ENCODE measurements at places on chromosomes 4 and X.

DNA sequence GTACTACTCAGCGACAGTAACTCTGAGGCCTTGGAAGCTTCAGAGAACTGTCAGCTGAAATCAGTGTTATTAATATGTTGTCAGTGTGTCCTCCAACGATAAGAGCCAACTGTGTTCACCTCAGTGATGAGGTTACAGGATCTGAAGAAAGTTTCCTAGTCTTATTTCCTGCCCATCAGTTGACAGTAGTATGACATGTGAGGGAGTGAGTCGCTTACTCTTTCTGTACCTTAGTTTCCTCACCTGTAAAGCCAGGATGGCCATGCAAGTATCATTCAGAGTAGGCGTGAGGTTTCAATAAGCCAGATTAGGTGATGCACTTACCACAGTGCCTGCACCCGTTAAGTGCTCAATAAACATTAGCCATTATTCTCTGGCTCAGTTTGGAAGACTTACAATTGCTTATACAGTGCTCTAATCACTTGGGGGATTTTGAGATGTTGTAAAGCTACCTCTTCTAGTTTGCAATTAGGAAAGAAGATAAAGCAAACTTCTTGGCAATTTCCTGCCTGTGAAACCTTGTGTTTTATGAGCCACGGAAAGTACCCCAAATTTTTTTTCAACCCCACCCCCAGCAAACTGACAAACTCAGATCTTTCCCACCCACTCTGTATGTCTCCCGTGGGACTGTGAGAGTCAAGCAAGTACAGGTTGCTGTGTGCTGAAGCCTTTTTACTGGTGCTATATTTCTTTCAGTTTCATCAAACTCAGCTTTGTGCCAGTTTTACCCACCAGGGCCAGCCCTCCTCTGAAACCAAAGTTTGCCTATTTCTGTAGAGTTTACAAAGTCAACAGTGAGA is 62.2 kb downstream of the ANXA3 start:
- no peak for DNase-seq

GRCh38 chr4:42151568-42152506 is 618 bp downstream of the BEND4 start:
- peak; percentile 22 for DNase-seq

DNA sequence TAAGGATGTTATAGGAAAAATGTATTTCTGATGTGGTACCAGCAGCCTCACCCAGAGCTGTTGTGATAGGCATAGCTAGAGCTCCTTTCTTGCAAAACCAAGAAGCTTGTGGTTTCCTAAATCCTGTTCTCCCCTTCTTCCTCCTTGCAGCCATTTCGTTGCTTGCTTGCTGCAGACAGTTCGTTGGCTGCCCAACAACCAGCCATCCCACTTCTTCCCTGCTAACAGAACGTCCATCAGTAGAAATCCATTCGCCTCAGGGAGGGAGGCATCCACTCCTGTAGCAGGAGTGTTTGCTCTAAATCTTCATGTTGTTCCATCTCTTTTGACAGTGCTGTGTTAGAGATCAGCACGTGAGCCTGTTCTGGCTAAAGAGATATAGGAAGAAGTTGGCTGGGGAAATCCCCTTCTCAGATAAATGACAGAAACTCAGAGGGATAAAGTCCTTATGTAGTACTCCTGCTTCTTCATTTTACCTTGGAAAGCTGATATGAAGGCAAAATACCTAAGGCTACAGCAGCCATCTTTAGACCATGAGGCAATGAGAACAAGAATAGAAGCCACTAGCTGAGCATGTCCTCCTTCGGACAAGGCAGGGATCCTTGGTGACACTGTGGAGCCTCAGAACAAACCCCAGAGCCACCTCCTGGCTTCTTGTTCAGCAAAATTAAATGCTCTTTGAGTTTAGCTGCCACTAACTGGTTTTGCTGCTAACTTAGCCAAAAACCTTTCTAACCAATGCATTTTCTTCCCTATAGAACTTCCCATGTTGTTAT is 68.4 kb upstream of the RELL1 start:
- no peak for DNase-seq

DNA sequence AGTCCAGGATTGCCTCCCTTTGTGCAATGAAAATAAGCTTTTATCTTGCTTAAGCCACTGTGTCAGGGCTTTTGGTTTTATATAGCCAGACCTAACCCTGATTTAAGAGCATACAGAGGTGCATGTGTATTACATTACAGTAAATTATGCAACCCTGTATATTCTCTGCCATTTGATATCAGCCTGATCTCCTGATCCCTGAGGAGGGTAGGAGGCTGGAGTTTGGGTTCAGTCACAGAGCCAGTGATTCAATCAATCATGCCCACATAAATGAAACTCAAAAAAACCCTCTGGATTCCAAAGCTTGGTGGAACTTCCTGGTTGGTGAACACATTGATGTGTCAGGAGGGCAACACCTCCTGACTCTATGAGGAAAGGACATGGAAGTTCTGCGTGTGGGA is 7.3 kb upstream of the KLHL8 start:
- DNase-seq, result no peak

DNA sequence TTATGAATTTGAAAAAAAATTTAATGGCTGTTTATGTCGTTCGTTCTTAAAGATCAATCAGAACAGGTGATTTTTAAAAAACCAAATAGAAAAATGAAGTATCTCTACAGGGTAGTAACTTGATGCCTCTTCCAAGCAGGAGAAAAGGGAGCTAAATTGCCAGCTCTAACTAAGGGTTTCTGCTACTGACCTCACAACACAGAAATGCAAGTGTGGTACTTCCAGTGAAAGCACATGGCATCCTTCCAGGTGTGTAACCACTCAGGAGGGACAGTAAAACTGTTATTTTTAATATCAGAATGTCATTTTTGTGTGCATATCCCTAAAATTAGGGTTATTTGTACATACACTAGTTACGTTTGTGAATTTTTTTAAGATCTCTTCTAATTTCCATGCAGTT is 116.8 kb upstream of the ZCCHC13 start:
- no peak for DNase-seq

DNA sequence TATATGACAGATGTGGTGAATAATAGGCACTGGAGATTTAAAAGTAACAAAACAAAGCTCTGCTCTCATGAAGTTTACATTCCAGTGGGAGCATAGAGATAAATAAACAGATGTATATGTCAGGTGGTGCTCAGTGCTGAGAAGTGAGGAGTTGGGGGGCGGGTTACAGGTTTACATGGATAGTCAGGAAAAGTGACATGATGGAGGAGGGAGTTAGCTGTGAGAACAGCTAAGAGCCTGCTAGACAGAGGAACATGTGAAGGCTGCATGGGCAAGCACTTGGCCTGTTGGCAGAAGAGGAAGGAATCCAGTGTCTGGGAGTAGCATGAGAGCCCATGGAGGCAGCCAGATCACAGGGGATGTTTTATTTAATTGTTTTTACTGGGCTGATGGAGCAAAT is 10.2 kb upstream of the TMEM156 start:
- no peak for DNase-seq

DNA sequence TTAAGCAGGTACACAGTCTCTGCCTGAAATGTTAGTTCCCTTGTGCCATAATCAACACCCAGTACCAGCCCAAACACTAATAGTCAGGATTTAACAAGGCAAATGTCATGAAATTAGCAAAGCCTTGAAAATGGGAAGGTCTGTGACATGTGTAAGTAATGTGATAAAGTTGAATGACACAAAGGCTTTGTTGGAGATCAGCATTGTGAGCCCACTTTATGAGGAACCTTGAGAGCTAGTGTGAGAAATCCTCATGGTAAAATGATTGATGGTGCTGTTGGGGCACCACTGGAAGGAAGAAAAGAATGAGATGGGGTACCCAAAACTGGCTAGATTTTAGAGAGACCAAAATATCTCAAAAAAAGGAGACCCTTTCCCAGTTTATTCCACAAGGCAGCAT is 3.3 kb upstream of the LIN54 start:
- no peak for DNase-seq

GRCh38 chrX:30592831-30593230 is 15.3 kb upstream of the TASL start:
- DNase-seq, result no peak

- DNase-seq, result no peak
These were observed 182.4 kb upstream of the LCORL start for GRCh38 chr4:18203966-18204365.

DNA sequence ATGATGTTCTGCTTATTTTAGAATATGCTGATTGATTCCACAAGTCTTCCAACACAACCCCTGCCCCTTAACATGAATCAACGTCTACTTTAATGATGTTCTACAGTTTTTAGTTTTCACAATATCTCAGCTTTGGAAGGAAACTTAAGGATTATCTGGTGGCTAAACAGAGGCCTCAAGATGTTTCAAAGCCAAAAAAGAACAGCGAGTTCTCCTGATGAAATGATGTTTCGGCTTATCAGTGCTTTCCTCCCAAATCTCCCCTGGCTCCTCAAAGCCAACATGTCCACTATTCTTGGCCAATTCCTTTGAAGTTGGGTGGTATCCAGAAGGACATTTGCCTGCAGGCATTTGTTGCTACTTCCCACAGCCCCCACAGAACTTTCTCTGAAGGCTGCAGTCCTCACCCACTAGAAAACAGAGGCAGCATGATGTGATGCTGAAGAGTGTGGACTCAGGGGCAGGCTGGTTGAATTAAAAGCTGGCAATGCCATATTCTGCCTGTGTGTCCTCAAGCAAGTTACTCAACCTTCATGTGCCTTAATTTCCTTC is 87.3 kb downstream of the ADGRG4 start:
- no peak for DNase-seq

GRCh38 chr4:79182209-79182608 is 143.7 kb downstream of the NAA11 start:
- no peak for DNase-seq

DNA sequence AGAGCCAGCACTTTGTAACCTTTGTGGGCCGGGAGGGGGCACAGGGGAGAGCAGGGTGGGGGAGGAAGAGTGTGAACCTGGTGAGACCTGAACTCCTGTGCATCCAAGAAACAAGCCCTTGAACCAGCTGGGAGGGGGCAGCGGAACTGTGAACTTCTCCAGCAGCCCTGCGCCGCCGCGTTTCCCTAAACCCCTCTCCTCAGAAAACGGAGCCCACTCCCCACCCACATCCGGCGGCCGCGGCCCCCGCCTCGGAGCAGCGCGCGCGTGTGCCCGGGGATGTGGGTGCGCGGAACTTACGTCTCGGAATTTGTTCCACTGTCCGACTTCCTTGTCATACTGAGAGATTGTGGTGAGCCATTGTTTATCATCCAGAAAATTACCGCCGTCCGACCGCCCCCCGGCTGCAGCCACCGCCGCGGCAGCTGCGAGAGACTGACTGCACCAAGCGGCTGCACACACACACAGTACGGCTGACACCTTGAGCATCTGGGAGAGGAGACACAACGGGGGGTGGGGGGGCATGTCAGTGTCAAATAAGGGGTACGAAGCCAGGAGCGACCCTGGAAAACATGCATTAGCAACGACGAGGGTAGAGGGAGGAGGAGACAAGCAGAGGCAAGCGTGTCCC is 494 bp downstream of the SPOCK3 start:
- DNase-seq, result peak; percentile 5

GRCh38 chr4:144565527-144566195 is 80.3 kb upstream of the HHIP start:
- DNase-seq, result no peak

GRCh38 chr4:2442175-2442993 is 23.6 kb downstream of the CFAP99 start:
- no peak for DNase-seq

- DNase-seq, result no peak
These were observed 518.7 kb downstream of the C4orf33 start for GRCh38 chr4:129614611-129615010.

DNA sequence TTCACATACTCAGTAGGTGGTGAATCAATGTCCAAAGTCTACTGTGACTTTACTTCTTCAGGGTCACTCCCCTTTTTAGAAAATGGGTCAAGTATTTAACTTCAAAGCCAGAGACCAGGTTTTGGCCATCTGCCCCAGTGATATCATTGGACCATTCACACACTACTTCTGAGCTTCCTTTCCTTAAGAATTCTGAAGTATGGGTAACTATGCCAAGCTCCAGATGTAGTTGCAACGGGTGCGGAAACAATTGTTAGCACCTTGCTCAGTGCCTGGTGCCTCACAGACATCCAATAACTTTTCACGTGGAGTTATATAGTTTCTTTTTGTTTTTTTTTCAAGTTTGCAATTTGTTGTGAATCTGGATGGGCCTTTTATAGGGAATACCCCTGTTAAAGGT is 62.6 kb downstream of the TTC29 start:
- no peak for DNase-seq

- DNase-seq, result no peak
These were observed 5.2 kb upstream of the CXCL2 start for GRCh38 chr4:74104145-74104544.

DNA sequence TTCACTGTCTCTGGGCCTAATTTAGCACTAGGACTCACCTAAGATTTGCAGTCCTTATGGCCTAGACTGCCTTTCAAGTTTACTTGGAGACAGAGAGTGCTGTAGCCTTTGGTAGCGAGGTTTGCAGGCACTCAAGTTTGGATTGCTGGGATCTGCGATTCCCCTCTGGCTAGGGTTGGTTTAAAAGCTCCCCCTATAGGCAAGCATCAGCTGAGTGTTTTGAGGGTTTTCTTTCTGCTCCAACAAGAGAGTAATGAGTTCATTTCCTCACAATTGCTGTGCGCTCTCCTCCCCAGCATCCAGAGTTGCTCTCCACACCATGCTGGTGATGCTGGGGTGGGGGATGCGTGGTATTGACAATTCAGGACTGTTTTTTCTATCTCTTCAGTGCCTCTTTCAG is 206.9 kb downstream of the GLUD2 start:
- DNase-seq, result no peak

GRCh38 chrX:103663981-103664762 is 22.3 kb downstream of the MORF4L2 start:
- no peak for DNase-seq

DNA sequence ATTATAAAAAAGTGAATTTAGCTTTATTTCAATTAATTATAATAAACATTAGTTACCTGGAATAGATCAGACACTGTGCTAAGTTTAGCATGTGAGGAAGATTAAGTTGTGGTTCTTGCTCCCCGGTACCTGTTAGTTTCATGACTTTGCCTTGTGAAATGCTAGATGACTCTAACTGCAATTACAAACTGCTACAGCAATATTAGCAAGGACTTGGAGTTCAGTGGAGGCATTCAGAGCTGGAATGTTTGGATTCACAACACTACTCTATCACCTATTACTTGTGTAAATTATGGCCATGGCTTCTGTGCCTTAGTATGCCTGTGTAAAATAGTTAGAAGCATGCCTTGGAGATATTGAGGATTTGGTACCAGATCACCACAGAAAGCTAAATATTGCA is 21.4 kb upstream of the ANXA10 start:
- DNase-seq, result no peak

DNA sequence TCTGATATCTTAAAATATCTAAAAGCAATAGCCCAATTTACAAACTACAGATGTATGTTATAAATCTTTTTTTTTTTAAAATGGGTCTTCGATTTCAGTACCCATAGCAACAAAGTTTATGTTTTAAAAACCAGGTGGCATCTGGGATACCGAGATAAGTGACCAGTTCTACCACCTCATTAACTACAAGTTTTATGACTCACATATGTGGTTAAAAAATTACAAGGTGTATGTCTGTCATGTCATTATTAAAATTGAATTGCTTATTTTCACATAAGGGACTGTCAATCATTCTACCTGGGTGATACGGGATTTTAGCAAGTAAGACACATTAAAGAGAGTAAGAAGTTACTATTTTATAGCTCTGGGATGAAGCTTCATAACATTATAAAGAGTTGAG is 192.0 kb upstream of the ETNPPL start:
- DNase-seq, result no peak

- DNase-seq, result no peak
These were observed 37.5 kb upstream of the MAOA start for GRCh38 chrX:43618366-43619205.

Data from GM03348 (cell line).